NCI-H1417 (cell line): ENCODE measurements at places on chromosomes 3 and 15.

GRCh38 chr15:40785164-40785563 is 15.4 kb downstream of the C15orf62 start:
- DNase-seq = no peak

DNA sequence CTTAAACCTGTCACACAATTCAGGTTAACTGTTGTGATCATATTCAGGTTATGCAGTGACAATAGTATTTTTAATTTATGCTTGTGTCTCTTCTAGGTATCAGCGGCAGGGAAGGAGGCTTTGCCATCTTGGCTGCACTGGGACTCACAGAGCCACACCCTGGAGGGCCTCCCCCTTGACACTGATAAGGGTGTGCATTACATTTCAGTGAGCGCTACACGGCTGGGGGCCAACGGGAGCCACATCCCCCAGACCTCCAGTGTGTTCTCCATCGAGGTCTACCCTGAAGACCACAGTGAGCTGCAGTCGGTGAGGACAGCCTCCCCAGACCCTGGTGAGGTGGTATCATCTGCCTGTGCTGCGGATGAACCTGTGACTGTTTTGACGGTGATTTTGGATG is 23.6 kb upstream of the BSN start:
- no peak for DNase-seq

- DNase-seq = peak; percentile 51
Measured at GRCh38 chr15:93088981-93089726, at the start of gene RGMA. RGMA (minus strand) TSS chr15:93089211; CDS start chr15:93088932, 279 bp downstream.

DNA sequence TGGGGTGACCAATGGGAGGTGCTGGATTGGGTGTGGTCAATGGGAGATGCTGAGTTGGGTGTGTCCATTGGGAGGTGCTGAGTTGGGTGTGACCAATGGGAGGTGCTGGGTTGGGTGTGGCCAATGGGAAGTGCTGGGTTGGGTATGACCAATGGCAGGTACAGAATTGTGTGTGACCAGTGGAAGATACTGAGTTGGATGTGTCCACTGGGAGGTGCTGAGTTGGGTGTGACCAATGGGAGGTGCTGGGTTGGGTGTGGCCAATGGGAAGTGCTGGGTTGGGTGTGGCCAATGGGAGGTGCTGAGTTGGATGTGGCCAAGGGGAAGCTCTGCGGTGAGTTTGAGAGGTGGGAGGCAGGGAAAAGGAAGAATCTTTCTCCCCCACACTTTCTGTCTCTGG is 250.0 kb upstream of the PROK2 start:
- DNase-seq = no peak

DNA sequence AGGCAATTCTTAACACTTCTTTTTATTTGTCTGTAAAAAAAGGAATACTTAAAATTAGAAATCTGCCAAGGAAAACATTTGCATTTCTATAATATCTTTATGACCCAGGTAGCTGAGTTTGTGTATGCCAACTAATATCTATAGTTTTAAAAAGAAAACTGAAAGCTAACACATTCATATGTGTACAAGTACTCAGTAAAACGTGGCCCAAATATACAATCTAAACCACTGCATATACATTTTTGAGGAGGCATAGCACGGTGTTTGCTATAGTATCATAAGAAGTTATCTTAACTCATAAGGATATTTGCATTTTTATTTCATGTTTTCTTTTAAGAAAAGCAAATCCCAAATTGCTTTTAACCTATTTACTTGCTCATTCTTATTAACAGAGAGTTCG is 172.7 kb downstream of the ZBTB20 start:
- DNase-seq = no peak

- no peak for DNase-seq
Measured at GRCh38 chr15:58420579-58421043, 11.2 kb upstream of the LIPC start.

DNA sequence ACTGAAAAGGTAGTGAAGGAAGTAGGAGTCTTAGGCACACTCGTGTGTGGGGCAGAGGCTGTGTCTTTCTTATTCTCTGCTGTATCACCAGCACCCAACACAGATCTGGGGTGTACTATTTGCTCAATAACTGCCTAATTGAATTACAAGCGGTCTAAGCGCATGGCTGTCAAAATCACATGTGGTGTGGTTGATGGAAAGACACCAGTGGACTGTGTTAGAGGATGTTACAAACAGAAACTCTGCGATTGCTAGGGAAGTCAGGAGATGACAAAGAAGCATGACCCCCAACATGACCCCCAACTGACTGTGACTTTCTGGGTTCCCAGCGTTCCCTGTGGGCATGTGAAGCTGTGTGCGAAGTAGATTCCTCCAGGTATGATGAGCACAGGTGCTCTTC is 32.0 kb downstream of the ATG7 start:
- no peak for DNase-seq

DNA sequence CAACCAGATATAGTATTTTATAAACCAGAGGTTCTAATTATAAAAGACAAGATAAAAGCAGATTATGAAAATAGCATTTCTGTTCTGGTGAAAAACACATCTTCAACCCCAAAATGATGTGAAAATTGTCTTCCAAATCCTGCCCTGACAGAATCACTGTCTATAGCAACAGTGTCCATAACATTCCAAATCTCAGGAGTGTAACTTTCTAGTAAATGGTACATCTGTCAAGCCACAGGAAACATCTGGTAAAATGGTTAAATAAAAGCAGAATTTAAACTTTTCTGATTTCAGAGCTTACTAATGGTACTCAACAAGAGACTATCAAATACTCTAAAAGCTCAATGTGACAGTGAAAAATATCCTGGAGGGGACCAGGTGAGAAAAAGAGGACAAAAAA is 60.5 kb downstream of the VGLL4 start:
- DNase-seq = no peak

DNA sequence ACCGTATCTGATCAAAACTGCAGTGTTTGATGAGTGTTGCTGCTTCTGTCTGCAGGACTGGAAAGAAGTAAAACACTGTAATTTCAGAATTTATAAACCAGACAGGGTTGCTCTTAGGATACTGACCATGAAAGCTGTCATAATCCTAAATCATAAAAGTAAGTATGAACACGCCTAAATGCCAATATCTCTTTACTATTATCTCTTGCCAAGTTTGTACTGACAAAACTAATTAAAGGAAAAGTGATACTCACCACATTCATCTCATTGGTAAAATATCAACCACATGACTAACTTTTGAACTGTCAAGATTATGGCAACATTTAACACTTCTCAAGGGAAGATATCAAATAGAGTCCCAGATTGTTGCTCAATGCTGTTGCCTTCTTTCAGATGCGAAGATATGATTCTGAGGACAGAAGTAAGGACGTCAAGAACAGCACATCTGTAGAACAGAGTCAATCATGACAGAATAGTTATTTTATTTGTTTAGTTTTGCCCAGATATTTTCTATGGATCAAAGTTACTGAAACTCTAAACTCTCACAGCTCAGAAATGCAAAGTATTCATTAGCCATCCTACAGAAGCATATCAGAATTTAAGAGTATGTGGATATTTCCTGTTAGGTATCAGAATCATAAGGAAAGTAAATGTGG is 61.4 kb upstream of the COL8A1 start:
- DNase-seq = no peak

- no peak for DNase-seq
Measured at GRCh38 chr15:62549345-62549970, 384.4 kb upstream of the C2CD4B start.

DNA sequence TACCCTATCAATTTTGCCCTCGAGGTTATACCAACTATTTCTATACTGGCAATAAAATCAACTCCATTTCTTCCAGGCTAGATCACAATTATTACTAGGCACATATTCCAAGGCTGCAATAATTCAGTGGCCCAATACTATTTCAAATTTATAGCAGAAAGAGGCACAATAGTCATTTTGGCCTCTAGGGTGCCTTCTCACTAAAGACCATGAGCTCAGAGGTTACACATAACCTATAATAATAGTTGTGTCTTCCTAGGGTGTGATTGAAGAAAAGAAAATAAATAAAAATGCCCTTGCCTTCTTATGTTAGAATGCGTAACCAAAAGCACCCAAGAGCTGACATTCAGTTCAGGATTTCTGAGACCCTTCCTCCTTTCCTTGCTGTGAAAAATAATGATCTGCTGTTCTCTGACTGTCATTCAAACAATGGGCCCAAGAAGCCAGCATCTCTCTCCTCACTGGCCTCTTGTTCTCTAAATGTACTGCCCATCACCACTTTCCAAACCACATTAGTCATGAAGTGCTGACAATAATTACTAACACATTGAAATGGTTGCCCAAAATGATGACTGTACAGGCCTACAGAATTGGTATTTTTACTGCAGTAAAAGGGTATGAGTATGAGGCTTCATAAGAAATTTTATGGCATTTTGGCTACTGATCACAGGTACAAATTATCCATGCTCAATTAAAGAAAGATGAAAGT is 244.8 kb downstream of the LRRN1 start:
- no peak for DNase-seq

DNA sequence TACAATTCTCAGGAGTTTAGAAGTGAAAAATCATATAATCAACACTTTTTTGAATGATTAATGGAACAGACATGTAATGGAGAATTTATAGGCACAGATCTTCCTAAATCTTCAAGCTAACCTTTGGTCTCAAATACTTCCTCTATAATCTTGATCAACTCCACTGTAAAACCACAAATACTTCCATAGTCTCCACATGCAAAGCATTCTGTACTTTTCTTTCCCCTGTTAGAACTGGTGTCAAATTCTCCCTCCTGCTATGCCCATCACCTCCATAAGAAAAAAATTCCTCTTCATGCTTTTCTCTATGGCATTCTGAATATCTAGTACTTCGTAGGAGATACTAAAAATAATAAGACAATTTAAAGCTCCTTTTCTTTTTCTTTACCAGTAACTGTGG is 214.3 kb downstream of the ADAMTS9 start:
- DNase-seq = no peak

GRCh38 chr3:161212906-161213305 is 8.2 kb upstream of the NMD3 start:
- DNase-seq = no peak

DNA sequence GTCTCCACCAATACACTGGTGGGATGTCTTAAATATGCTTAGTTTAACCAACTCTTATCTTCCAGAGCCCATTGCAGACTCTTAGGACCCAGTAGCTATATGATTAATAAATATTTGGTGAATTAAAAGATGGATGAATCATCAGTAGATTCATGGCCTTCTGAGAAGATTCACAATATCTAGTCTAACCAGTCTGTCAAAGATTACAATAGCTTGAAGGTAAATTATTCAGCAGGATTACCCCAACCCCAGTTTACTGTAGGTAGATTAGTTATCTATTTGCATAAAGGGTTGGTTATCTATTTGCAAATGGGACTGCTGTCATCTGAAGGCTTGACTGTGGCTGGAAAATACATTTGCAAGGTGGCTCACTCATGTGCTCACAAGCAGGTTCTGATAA is 239.4 kb upstream of the THRB start:
- no peak for DNase-seq

DNA sequence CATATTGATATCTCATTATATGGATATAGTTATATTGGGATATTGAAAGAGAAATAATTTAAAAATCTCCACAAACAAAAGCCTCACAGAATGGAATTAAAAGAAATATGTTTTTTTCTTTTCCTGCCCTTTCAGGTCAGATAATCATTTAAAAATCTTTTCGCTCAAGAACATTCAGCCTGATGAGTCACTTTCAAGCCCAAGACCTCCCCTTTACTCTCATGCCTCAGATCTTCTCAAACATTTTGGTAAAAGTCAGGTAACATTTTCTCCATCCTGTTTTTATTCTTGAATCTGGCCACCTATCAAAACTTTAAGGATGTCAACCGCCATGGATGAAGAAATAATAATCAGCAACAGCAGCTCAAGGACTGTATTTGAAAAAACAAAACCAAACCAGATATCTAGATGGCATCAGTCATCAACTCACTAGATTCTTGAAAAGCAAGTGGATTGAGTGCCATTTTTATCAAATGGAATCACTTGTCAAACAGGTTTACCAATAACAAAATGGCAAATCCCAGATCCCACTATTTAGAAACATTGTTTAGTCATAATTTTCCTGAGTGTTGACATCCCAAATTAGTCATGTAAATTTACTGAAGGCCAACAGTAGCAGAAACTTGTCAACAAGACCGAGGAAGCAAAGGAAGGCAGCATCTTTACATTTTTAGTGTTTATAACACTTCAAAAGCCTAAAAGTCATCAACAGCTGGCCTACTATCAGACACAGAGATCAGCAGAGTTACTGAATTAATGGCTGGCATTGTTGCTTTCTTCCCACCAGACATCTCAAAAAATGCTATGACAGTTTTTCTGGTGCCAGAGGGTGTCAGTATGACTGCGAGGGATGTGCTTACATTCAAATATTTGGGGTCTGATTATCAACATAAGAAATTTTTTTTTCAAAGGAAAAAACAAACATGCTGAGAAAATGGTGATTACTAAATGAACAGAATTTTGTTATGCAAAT is 444.7 kb downstream of the MAGI1 start:
- no peak for DNase-seq

GRCh38 chr15:58222679-58223078 is 84.5 kb downstream of the AQP9 start:
- no peak for DNase-seq

- DNase-seq = no peak
Measured at GRCh38 chr15:29021857-29022256, 136.1 kb downstream of the APBA2 start.

DNA sequence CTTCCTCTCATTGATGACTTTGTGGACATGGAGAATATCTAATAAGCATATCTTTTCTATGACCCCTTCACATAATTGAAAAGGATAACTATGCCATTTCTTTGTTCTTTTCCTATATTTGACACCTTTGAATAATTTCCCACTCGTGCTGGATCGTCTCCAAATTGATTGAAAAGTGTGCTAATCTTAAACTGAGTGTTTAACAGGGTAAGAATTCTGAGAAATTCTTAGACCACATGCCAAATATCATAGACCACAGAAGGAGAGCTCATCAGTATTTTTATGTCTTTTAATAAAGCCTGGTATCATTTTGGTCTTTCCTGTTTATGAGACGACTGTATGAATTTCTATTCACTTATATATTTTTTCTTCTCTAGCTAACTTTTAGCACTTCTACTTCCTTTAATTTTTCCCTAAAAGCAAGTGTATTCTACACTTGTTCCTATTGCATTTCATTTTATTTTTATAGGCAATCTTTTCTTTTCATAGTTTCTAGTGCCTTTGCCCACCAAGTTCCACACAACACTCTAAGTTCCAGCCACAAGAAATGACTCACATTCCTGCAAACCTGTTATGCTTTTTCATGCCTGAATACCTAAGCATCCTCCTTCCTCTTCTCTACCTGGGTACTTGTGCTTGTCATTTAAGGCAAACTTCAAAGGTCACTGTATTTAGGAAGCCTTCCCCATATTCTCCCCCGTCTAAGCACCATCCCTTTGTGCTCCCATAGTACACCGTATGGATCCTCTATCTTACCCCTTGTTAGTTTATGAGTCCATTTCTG is 30.1 kb downstream of the KBTBD8 start:
- DNase-seq = no peak

GRCh38 chr15:59349680-59350420 is 22.8 kb downstream of the MYO1E start:
- DNase-seq = no peak
